ENCODE measurements at places on chromosomes 6 and 20.

GRCh38 chr6:21241231-21242130 lies 352.1 kb upstream of the SOX4 start:
- H3K27me3 ChIP-seq = no peaks in the 10 kb centered on the region
- no peaks in the 10 kb centered on the region for H3K36me3 ChIP-seq
- DNase-seq = no peak

DNA sequence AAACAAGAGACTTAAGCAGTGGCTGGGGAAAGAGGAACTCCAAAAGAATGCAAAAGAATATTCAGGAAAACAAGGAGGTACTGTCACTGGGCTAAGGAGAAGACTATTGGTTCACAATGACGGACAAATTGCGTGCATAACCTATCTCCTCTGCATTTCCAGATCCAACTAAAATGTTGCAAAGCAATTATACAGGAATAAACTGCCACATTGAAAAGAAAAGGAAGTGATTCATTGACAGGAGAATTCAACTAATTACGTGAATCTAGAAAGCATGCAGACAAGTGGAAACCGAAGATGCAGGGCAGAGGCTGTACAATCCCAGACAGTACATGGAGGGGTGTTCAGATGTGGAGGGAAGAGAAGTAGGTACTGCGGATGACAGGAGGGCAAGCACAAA lies 152.8 kb upstream of the RIPOR2 start:
- H3K27ac ChIP-seq = no peak overlapping the region
- DNase-seq = no peak
- no peak overlapping the region for H3K4me3 ChIP-seq
- peaks cover 21% of the 10 kb centered on the region for H3K4me1 ChIP-seq

GRCh38 chr6:5085648-5086293 lies 630 bp downstream of the PPP1R3G start:
- H3K36me3 ChIP-seq = no peaks in the 10 kb centered on the region
- DNase-seq = no peak
- H3K4me3 ChIP-seq = peak overlapping the region; percentile 13
- H3K4me1 ChIP-seq = no peaks in the 10 kb centered on the region

DNA sequence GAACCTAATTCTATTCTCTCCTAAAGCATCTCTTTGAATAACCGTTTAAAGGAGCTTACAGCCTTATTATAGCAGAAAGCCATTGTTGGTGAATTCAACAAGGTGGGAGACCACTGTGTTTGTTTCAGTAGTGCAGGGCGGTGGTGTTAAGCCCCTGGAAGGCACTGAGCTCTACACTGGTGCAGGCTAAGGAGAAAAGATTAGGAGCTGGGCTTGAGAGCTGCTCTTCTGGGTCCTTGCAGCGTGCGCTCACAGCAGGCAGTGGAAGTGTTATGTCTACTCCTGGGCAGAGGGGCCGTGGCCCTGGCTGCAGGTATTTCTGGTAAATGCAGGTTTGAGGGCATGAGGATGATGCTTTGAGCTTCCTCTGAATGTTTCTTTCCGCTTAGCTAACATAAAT lies 361.2 kb downstream of the RNF144B start:
- no peak for DNase-seq
- no peak overlapping the region for H3K27ac ChIP-seq
- no peaks in the 10 kb centered on the region for H3K36me3 ChIP-seq
- no peaks in the 10 kb centered on the region for H3K27me3 ChIP-seq
- no peak overlapping the region for H3K4me3 ChIP-seq

GRCh38 chr20:33830371-33830770 lies 19.2 kb downstream of the CHMP4B start:
- H3K27ac ChIP-seq = peak overlapping the region; percentile 5
- no peaks in the 10 kb centered on the region for H3K27me3 ChIP-seq
- no peak for DNase-seq
- peaks cover 34% of the 10 kb centered on the region for H3K4me1 ChIP-seq

DNA sequence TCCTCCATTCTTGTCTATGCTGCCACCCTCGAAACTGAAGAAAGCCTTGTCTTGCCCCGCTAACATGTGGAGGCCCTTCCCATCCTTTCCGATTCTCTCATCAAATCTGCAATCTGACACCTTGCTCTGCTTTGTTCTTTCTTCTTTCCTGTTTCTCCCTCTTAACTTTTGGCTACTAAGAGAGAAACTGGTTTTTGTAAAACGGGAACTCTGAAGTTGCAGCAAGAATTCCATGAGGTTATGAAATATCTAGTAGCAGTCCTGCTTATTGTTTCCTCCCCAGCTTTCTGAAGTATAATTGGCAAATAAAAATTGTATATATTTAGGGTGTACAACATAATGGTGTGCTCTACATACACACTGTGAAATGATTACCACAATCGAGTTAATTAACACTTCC lies 80.2 kb downstream of the MAP7 start:
- no peak overlapping the region for H3K27ac ChIP-seq
- H3K4me3 ChIP-seq = no peak overlapping the region
- H3K27me3 ChIP-seq = peaks cover 34% of the 10 kb centered on the region

GRCh38 chr6:121884091-121884490 lies 448.6 kb downstream of the GJA1 start:
- no peaks in the 10 kb centered on the region for H3K4me1 ChIP-seq
- DNase-seq = no peak
- no peaks in the 10 kb centered on the region for H3K36me3 ChIP-seq
- no peaks in the 10 kb centered on the region for H3K27me3 ChIP-seq
- H3K4me3 ChIP-seq = no peak overlapping the region

- DNase-seq = no peak
- no peak overlapping the region for H3K4me3 ChIP-seq
- H3K36me3 ChIP-seq = no peaks in the 10 kb centered on the region
- H3K4me1 ChIP-seq = no peaks in the 10 kb centered on the region
- no peak overlapping the region for H3K27ac ChIP-seq
- H3K27me3 ChIP-seq = no peaks in the 10 kb centered on the region
Measured at GRCh38 chr6:38413102-38413800, 226.5 kb downstream of the BTBD9 start.

GRCh38 chr20:61933481-61933950 lies 132.2 kb downstream of the TAF4 start:
- H3K36me3 ChIP-seq = no peaks in the 10 kb centered on the region
- H3K27ac ChIP-seq = no peak overlapping the region
- no peaks in the 10 kb centered on the region for H3K27me3 ChIP-seq
- no peaks in the 10 kb centered on the region for H3K4me1 ChIP-seq
- no peak overlapping the region for H3K4me3 ChIP-seq
- no peak for DNase-seq

- H3K36me3 ChIP-seq = no peaks in the 10 kb centered on the region
- H3K4me3 ChIP-seq = no peak overlapping the region
- H3K4me1 ChIP-seq = peaks cover 1% of the 10 kb centered on the region
- H3K27me3 ChIP-seq = peaks cover 3% of the 10 kb centered on the region
Measured at GRCh38 chr20:23937303-23938117, 51.1 kb downstream of the GGTLC1 start.

DNA sequence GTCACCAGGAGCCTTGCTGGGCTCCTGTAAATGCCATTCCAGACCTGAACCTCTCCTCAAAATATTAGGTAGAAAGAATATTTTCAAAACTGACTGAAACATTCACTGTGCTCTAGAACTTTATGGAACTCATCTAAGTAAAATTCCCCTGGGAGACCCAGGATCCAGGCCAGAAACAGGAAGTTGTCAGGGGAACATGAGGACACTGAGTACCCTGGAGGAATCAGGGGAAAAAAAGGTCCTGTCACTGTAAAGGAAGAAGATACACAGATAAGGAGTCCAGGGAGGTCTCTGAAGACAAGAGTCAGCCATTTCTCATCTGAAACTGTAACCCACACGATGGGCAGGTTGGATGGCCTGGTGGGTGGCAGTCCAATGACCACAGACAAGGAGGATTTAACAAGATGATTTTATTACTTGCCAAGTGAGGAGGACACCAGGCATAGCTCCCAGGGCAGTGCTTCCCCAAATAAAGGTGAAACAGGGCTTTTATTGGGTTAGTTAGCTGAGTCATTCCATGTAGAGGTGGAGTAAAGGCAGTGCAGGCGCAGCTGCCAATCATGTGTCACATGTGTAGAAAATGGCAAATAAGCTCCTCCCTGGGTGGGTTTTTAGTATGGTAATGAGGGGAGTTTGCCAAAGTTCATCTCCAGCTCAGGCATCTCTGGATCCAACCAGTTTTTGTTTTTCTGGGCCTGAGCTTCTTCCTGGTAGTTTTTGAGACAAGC lies 138.5 kb downstream of the RCAN2 start:
- DNase-seq = no peak
- no peaks in the 10 kb centered on the region for H3K4me1 ChIP-seq
- peaks cover 15% of the 10 kb centered on the region for H3K27me3 ChIP-seq
- no peak overlapping the region for H3K4me3 ChIP-seq
- no peaks in the 10 kb centered on the region for H3K36me3 ChIP-seq
- no peak overlapping the region for H3K27ac ChIP-seq

DNA sequence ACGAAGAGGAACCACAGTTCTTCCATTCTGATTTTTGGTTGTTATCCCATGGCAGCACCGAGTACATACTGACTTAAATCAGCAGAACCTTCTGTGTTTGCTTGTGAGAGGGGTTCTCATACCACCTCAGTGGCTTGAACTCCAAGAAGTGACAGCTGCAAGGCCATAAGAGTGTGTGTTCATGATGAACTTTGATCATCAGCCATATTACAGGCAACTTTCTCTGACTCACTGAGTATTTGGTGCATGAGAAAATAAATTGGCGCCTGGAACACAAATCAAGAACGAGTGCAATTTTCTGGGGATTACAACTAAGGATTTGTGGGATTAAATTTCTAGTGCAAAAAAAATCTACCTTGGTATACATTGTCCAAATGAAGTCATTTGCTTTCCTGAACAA lies 68.9 kb downstream of the CYP39A1 start:
- no peaks in the 10 kb centered on the region for H3K36me3 ChIP-seq
- peaks cover 4% of the 10 kb centered on the region for H3K27me3 ChIP-seq
- DNase-seq = no peak
- H3K27ac ChIP-seq = no peak overlapping the region
- H3K4me1 ChIP-seq = no peaks in the 10 kb centered on the region

DNA sequence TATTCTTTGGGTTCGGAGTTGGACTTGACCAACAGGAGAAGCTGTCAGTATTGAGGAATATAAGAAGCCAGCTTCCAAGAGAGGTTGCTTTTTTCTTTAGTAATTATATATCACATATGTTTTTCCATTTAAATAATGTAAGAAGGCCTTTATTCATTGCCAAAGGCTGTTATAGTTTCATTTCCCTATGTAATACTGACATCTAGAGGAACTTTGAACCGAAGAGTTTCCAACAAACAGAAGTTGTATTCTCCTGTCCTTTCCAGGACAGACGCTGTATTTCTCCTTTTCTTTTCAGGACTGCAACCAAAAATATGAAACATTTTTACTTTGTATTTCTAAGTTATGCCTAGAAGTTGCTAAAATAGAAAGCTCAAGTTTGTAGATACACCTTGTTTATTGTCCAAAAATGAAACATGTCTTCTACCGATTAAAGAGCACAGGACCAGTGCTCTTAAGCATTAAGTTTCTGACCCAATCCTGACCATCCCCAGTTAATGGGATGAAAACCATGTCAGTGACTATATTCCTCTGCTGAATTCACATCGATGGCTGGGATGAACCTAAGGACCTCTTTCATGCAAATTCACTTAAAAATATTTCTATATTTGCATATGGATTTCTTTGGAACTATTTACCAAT lies 55.1 kb downstream of the MYLK4 start:
- no peak overlapping the region for H3K4me3 ChIP-seq
- peaks cover 5% of the 10 kb centered on the region for H3K27me3 ChIP-seq
- no peaks in the 10 kb centered on the region for H3K4me1 ChIP-seq
- H3K36me3 ChIP-seq = no peaks in the 10 kb centered on the region
- no peak for DNase-seq

DNA sequence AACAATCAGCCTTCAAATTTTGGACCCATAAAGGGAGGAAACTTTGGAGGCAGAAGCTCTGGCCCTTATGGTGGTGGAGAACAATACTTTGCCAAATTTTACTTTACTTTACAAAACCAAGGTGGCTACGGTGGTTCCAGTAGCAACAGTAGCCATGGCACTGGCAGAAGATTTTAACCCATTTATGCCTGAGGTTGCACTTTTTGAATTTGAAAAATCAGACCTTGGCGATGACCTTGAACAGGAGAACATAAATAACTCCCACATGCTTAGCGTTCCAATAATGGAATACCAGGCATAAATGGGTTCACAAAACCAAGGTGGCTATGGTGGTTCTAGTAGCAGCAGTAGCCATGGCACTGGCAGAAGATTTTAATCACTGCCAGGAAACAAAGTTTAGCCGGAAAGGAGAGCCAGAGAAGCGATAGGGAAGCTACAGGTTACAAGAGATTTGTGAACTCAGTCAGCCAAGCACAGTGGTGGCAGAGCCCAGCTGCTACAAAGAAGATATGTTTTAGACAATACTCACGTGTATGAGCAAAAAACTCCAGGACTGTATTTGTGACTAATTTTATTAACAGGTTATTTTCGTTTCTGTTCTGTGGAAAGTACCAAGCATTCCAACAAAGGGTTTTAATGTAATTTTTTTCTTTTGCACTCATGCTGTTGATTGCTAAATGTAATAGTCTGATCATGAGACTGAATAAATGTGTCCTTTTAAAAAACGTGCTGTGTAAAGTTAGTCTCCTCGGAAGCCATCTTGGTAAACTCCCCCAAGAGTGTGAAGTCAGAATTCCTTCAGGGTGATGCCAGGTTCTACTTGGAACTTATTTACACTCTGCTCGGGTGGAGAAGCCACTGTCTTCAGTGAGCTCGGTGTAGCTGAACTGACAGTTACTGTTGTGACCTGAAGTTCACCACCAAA lies 6.7 kb downstream of the SFT2D1 start:
- no peak overlapping the region for H3K27ac ChIP-seq
- no peaks in the 10 kb centered on the region for H3K27me3 ChIP-seq
- peaks cover 38% of the 10 kb centered on the region for H3K4me1 ChIP-seq
- no peak overlapping the region for H3K4me3 ChIP-seq
- H3K36me3 ChIP-seq = peaks cover 42% of the 10 kb centered on the region

DNA sequence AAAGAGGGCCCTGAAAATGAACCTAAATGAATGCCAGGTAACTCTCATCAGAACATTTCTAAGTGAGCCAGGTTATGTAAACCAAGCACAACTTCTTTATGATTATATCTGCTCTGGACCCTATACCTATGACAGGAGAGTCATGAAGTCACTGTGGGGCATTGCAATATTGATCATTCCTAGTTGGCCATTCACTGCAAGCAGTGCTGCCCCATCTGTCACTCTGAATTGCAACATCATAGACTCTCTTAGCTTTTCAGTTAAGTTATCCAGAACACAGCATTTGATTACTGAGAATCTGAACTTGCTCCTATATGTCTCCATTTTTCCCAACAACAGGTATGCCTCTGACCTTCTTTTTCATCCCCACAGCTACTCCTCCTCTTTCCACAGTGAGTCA lies 3.3 kb downstream of the COL21A1 start:
- no peak overlapping the region for H3K27ac ChIP-seq
- no peak overlapping the region for H3K4me3 ChIP-seq
- H3K36me3 ChIP-seq = no peaks in the 10 kb centered on the region
- no peak for DNase-seq
- H3K27me3 ChIP-seq = peaks cover 5% of the 10 kb centered on the region
- H3K4me1 ChIP-seq = no peaks in the 10 kb centered on the region

GRCh38 chr20:32271620-32272019 lies 5.8 kb upstream of the KIF3B start:
- DNase-seq = no peak
- H3K27ac ChIP-seq = no peak overlapping the region
- H3K36me3 ChIP-seq = no peaks in the 10 kb centered on the region
- H3K4me1 ChIP-seq = peaks cover 4% of the 10 kb centered on the region
